ENCODE measurements at places on chromosomes 7 and 10.

GRCh38 chr10:122276611-122277208, 5.6 kb downstream of the BTBD16 start:
- DNase-seq: no peak

GRCh38 chr10:29748109-29748650, 113.4 kb upstream of the SVIL start:
- no peak for DNase-seq

DNA sequence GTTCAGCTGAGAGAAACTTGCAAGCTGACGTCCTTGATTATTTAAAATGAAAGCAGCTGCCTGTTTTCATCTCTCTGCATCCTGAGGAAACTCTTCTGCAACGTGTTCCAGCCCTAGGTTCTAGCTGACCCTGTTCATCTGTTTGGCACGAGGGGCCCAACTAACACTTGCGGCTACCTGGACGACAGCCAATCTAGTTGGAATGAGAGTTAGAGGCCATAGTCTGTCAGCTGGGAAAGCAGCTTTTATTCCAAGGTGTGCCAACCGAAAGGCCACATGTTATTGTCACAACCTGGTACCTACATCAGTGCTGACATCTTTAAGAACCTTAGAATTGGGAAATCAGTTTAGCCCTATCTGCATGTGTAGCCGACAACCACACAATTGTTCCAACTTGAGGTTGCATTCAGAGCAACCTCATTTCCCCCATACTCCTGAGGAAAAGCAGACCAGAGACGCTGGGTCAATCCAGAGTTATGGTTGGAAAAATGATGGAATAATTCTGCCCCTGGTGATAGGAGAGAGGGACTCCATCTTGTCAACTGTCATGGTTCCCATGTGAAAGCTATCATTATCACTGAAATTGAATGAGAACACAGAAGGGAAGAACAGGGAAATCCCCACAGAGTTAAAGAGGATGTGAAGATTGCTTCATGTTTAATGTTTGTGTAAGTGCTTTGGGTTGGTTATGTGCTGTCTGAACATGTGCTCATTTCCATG, 121.6 kb downstream of the EGFR start:
- no peak for DNase-seq

GRCh38 chr7:77391230-77391629, 24.9 kb downstream of the GSAP start:
- DNase-seq: no peak

DNA sequence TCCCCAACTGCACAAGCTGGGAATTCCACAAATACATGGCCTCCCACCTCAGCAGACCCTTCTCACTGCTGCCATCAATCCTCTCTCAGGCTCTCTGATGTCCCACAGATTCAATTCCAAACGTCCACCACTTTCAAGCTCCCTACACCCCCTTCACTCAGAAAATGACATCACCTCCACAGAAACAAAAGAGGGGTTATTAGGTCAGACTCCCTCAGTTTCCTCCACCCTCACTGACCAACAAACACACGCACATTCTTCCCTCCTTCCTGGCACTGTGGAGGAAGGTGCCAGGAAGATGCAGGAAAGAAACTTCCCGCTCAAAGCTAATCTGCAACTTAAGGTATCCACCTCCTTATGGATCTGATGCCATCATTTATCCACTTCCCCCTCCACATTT, 18.3 kb downstream of the ZNF438 start:
- DNase-seq: no peak

DNA sequence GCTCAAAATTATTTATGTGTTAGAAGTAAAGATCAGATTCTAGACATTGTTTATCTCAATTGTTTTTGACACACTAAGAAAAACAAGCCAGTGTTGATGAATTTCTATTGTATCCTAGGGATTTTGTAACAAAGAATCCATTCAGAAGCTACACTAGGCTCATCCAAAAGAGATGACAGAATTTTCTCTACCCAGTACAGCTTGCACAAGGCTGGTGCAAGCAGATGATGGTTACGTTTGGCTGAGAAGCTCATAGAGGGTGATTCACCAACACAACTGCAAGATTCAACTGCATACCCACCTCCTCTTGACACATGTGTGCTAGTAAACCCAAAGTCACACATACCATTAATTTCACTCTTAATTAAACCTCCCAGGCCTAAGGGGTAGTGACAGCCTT, 20.8 kb downstream of the GRM3 start:
- DNase-seq: no peak

- no peak for DNase-seq
Measured at GRCh38 chr7:74097937-74098614, 14.5 kb downstream of the LIMK1 start.

- DNase-seq: no peak
Measured at GRCh38 chr10:114538181-114538906, 119.7 kb downstream of the ABLIM1 start.

- DNase-seq: no peak
Measured at GRCh38 chr7:151088856-151089699, 2.8 kb downstream of the AGAP3 start.

DNA sequence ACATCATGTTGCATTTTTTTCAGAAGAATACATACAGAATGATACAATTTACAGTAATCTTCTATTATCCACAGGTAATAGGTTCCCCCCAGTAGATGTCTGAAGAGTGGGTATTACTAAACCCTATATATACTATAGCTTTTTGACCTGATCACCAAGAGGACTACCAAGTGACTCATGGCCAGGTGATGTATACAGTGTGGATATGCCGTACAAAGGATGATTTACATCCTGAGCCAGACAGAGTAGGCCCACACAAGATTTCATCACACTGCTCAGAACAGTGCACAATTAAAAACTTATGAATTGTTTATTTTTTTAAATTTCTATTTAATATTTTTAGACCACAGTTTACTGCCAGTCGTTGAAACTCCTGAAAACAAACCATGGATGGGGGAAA, 70.6 kb downstream of the STEAP1B start:
- no peak for DNase-seq

GRCh38 chr7:94908323-94909178, 1.2 kb downstream of the PPP1R9A start:
- DNase-seq: no peak

DNA sequence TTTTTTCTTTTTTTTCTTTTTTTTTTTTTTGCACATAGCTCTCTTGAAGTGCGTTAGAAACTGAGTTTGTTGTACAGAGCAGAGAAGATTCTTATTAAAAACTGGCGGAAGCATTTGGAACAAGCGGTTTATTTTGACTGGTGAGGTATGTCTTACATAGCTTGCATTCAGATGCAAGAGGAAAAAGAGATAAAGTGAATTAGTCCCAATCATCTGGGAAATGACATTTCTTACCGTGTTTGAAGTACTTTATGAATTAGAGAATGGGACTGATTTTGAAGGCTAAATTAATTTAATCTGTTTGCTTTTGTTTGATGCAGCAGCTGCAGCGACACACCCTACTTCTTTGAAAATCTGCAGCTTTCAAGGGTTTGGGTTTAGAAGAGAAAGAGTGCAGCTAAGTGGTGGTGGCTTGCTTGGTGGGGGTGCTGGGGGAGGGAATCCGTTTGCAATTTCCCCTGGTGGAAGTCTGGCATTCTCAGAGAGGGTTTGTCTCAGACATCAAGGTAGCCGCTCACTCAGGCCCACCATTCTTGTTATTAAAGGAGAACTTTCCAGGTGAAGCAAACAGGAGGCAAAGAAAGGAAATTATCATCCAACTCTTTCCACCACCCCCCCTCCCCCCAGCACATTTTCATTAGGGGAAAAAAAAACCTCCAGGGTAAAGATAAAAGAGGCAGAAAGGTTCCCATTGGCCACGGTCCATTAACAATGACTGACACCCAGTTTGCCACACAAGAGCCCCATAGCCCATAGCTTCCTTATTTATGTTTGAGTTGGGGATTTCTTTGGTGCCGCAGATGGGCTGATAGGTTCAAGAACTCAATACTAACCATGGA, 231.7 kb downstream of the SKIDA1 start:
- DNase-seq: no peak

DNA sequence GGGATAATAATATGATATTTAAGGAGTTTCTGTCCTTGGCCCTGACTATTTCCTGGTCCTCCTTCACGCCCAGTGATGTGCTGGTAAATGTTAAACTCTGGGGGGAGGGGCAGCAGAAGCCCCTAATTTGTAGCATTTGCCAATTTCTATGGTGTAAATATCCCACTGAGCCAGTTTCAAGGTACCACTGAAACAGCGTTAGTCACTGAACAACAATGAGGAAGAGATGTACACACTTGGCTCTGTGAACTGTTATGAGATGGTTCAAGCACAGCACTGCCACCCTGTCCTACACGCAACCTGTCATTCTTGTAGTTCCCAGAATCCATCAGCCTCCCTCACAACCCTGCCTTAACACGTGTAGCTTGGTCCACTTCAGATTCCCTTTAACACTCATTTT, 39.8 kb downstream of the MET start:
- DNase-seq: no peak

DNA sequence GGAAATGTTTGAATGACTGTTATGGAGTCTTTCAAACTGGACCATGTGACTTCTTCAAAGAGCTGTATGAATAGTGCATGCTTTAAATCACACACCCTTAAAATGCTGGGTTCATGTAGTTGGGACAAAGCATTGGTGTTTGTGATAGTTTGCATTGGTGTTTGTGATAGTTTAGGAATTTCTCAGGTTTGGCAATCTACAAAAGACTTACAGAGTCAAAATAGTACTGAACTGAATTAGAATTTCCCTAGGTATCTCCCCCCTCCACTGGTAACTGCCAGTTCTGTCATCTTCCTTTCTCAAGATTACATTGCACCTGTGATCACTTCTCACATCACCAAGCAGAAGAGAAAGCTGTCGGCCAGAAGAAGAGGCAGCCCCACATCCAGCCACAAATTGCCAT, 261.1 kb downstream of the GATA3 start:
- DNase-seq: no peak

DNA sequence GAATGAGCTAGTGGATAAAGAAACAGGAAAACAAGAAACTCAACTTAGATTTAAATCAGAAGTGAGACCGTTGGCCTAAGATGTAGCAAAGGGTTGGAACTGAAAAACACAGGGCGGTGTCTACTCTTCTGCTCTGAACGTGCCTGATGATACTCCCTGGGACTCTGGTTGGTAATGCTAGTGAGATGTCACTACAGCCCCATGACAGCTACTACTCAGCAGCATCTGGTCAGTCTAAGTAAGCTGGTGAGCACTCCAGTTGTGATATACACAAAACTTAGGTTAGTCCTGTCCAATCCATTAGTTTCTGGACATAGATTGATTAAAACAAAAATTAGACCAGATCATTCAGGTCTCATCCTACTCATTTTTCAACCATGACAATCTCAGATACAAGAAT, 15.4 kb downstream of the MYPN start:
- DNase-seq: no peak

GRCh38 chr10:131670341-131670740, 230.5 kb upstream of the PPP2R2D start:
- no peak for DNase-seq

DNA sequence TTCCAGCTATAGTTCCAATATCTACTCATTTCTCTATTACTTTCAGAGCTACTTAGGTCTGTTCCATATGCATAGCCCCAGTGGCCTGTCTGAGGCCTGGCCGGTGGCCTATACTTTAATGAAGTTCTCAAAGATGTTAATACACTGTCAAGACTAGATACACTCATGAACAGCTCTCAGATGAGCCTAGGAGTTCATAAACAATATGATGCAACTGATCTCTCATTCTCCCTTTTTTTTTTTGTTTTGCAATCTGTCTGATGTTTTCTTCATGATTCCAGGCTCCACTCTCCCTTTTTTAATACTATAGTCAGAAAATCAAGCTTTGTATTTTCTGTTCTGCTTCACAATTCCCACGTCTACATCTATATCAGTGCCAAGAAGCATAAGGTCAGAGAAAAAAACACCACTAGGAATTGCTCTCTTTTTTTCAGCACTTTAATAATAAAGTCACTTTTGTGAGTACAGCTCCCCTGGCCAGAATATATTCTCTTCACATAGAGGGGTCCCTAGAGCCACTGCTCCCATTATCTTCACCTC, 321.0 kb downstream of the C7orf25 start:
- DNase-seq: no peak

GRCh38 chr10:71465551-71466252, 69.0 kb downstream of the CDH23 start:
- no peak for DNase-seq

GRCh38 chr7:85178531-85179298, 8.1 kb downstream of the SEMA3D start:
- DNase-seq: no peak

DNA sequence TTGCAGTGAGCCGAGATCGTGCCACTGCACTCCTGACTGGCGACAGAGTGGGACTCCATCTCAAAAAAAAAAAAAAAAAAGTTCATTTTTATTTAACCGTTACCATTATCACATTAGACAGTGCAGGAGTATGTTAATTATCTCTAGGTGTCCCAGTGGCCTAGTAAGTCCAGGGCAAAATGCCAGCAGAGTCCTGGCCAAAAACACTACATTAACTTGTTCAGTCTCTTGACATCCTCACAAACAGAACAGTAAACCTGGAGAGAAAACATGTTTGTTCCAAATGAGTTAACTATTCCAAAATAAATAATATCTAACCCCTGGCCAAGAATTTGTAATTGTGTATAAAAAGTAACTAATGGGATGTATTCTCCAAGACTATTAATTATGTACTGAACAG, 43.2 kb downstream of the PTPRZ1 start:
- DNase-seq: no peak

GRCh38 chr7:82675396-82675795, 231.8 kb upstream of the CACNA2D1 start:
- DNase-seq: no peak

DNA sequence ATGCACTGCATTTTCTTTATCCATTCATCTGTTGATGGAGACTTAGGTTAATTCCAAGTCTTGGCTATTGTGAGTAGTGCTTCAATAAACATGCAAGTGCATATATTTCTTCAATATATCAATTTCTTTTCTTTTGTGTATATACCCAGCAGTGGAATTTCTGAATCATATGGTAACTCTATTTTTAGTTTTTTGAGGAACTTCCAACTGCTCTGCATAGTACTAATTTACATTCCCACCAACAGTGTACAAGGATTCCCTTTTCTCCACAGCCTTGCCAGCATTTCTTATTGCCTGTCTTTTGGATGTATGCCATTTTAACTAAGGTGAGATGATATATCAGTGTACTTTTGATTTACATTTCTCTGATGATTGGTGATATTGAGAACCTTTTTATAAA, 145.2 kb downstream of the LYZL1 start:
- no peak for DNase-seq

- DNase-seq: no peak
Measured at GRCh38 chr7:22571766-22572165, 71.8 kb upstream of the STEAP1B start.

GRCh38 chr10:128007056-128007455, 100.2 kb downstream of the PTPRE start:
- no peak for DNase-seq

DNA sequence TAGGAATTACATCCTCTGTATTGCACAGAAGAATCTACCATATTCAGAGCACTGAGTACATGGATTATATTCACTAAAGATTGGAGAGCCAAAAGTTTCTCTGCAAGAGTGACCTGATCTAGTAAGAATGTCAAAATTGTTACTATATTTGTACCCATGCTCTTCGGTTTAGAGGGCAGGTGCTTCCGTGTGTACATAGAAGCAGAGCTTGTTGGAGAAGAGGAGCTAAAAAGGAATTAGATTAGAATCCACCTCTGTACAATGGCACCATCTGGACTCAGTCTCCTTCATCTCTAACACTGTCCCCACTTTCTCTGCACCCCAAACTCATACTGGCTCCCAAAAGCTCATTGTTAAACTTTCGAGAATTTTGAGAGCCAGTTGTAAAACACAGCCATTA, 8.3 kb downstream of the CALD1 start:
- DNase-seq: no peak

Measured in stimulated activated CD4-positive, alpha-beta T cell treated with anti-CD3 and anti-CD28 coated beads, Interleukin-4, amount 100 ng/mL, for 4 hours (primary cell).